ENCODE measurements at places on chromosomes 6 and 20.

- DNase-seq, result peak; percentile 70
Measured at GRCh38 chr20:38418509-38419204, 16.5 kb downstream of the SNHG17 start.

GRCh38 chr6:162385980-162386379 lies 341.6 kb downstream of the PRKN start:
- DNase-seq, result no peak

GRCh38 chr6:126388104-126388598 lies 48.2 kb downstream of the CENPW start:
- peak; percentile 20 for DNase-seq

DNA sequence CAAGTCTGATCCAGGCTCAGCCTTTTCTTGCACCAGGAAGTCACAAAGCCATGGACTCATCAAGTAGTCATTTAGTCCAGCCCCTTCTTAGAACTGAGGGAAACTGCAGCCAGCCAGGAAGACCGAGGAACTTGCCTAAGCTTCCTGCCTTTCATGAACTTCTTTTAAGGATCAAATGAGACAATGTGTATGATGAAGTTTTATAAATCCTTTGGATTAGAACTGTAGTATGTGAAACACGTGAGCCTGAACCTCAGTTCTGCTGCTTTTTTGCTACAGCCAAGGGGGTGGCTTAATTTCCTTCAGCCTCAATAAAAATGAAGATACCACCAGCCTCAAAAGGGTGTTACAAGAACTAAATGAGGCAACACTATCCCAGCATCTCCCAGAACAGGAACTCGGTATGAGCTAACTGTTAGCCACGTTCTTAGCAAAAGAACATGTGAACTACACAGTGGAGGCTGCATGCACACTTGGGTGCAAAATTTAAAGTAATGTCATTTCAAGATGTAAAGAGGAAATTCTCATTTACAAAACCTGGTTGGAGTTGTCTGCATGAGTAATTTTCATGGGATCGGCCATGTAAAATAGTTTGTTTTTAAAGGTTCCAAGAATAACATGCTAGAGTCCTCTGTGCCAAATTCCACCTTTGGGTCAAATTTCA lies 76.0 kb upstream of the TBC1D7 start:
- peak; percentile 51 for DNase-seq

DNA sequence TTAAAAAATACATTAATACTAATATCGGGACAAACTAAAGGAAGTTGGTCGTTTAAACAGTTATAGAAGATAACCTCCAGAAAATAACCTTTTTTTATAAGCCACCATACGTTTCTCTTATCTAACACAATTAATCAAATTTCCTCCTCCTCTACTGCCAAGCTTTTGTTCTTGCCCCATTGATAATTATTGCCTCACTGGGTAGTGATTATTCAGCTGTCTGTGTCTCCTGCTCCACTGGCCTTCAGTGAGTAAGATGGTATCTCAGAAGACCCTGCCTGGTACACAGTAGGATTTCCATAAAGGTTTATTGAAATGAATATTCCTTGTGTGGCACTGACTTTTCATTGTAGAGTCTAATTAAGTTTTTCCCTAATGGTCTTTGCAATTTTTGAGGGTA lies 165.5 kb upstream of the SCGN start:
- DNase-seq, result no peak

DNA sequence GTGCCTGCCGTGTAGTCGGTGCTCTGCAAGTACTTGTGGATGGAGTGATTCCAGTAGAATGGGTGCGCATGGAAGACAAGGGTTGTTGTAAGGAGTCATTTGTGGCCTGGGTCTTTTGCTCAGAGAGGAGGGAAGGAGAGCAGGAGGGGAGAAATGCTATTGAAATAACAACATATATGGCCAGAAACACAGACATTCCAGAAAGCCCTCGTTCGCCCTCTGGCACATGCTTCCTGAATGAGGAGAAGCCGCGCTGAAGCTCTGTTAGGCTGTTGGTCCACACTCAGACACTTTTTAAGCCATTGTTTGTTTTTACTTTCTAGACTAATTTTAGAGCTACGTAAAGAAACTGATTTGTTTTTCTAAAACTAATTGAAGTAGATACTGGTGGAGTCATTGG lies 107.4 kb downstream of the RPP40 start:
- no peak for DNase-seq

GRCh38 chr6:104771258-104771832 lies 88.4 kb downstream of the HACE1 start:
- peak; percentile 50 for DNase-seq

DNA sequence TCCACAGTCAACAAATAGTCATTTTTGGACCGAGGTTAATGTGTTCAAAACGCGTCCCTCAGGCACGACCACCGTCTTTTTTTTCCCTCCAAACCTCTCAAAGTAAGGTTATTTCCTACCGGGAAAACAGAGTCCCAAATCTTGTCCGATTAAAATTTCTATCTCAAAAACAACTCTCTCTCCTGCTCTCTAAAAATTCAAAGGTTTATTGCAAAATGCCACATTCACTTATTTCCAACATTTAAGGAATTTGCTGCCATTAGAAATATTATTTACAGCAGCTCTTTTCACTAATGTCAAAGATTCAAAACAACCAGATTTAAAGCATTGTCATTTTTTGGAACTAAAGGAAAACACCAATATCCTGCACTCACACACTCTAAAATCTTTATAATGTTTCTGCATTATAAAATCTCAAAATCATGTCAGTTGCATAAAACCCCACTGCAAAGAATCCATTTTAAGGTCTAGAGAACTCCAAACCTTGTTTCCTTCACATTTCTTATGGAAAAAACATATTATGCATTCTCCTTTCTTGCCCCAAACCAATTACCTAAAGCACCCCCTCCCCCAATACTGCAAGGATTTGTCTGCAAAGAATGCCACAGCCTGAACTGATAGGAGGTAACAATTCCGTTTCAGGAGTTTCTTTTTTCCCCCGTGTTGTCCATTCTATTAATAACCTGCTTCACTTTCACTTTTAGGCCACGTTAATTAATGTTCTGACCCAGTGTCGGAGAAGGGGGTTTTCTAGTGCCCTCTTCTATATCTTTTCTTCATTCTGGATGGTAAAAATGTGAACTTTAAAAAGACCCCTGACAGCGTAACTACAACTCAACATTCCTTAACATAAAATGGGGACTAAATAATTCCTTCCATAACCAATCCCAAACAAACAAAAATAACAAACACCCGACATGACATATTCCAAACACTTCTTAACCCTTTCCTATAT lies 1.4 kb downstream of the NRN1 start:
- DNase-seq, result no peak

DNA sequence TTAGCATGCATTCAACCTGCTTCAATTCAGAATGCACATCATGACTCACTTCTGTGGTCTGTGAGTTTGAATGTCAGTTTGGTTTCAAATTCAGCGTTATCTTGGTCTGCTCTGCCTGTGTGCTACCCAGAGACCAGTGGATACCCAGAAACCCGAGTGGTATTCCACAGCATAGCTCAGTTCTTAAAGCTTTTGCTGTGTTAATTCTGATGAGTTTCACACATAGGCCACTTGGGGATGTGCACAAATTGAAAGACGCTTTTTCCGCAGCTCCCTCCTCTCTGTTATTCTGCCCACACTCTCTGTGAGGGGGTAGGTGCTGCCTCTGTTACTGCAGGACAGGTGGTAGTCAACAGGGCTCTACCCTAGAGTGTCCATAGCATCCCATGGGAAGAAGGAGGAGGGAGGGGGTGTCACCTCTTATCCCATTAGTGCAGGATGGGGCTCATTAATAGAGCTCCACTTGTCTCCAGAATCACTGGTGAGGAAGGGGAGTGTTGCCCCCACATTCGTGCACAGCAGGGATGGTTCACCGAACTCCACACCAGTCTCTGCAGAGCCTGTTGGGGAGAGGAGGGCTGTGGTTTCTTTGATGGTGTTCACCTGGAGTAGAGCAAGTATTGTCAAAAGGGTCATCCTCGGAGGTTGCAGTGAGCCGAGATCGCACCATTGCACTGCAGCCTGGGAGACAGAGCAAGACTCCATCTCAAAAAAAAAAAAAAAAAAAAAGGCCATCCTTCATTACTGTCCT lies 29.2 kb upstream of the SDCBP2 start:
- peak; percentile 49 for DNase-seq

- no peak for DNase-seq
Measured at GRCh38 chr6:31882344-31882743, 3.5 kb upstream of the SLC44A4 start.

DNA sequence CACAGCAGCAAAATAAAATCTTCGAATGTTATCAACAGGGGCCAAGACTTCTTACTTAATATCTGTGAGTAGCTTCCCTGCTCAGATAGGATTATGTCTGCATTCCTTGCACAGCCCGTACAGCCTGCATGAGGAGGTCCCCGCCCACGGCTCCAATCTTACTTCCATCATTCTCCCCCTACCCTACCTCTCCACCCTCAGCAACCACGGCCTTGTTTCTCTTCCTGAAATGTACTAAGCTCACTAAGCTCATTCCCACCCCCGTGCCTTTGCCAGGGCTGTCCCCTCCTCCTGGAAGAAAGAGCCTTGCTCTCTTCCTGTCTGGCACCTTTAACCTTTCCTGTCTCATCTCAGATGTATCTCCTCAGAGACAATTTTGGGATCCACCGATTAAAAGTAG lies 120.4 kb downstream of the BCAS1 start:
- DNase-seq, result peak; percentile 32

GRCh38 chr6:22132656-22133055 lies 164.2 kb downstream of the PRL start:
- DNase-seq, result no peak

DNA sequence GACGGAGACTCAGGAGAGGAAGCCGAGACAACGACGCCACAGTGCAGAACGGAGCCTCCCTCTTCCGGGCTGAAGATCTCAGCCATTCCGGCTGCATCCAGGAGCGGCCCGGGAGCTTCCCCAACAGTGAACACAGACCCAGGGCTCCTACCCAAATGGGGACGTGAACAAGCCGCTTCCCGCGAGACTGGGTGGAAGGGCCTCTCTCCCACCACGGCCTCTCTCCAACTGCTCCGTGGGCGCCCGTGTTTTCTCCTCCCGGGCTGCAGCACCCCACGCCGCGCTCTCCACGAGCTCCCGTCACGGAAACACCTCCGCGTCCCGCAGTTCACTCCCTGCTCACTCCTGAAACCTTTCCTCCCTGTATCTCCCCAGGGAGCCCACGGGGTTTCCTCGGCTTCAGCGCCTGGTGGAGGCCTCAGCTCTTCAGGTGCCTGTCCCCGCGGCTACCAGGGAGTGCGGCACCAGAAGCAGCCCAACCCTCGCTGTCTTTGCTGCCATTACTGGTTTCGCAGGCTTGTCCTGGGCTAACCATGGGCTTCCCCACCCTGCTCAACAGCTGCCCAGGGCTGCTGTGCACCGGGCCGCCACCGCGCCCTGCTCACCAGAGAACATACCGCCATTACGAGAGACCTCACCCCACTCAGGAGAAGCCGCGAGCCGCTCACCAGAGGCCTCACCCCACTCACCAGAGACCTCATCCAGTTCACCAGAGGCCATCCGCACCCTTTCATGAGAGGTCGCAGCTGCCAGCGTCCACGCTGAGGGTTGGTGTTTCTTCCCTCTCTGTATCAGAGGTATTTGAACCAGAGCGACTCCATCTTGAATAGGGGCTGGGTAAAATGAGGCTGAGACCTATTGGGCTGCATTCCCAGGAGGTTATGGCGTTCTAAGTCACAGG lies 922.8 kb downstream of the QKI start:
- DNase-seq, result no peak

GRCh38 chr20:10602221-10602871 lies 71.5 kb downstream of the JAG1 start:
- DNase-seq, result no peak

GRCh38 chr6:157193443-157193996 lies 129.8 kb downstream of the TMEM242 start:
- no peak for DNase-seq

DNA sequence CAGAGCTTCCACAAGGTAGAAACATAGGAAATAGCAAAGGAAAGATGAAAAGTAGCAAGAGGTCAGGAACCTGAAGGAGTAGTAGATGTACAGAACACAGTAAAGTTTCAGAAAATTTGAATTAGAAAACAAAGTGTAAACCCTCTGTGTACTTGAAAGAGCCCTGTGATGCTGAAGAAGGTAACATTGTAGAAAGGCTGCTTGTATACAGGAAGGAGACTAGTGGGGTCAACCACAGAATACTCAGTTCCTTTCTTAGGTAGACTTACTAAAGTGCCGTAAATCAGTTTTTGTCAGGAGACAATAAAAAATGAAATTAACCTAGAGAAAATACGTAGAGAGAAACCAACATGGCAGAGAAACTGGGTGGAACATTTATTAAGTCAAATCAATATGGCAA lies 149.7 kb downstream of the AIG1 start:
- DNase-seq, result no peak

- no peak for DNase-seq
Measured at GRCh38 chr20:663315-664090, 10.5 kb upstream of the SRXN1 start.

DNA sequence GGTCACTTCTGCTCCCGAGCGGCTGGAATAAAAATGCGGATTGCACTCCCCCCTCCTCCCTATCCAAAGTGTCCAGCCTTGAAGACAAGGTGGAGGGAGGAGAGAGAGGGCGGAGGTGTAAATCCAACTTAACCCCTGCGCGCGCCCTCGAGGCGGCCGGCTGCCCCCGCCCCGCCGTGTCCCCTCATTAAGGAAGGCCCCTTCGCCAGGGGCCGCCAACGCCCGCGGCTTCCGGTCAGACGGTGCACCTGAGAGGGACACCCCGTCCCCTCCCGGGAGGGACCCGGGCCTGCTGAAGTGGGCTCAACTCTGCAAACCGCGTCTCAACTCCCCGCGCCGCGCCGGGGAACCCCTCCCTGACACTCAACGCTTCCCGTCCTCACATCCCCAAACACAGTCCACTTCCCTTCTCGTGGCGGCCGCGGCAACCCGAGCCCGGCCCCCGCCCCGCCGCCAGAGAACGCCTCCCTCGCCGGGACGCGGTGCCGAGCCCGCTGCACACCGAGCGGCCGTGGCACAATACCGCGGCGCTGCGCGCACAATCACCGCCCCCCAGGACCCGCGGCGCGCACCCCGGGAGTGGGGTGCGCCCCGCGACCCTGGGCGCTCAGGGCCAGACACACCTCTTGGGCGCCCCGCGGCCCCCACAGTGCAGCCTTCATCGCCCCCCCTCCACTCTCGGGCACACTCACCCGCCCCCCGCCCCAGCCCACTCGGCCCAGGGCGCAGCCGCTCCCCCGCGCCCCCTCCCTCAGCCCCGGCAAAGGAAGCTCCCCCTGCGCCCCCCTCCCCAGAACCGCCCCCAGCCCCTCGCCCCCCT lies 102.5 kb downstream of the NOL4L start:
- no peak for DNase-seq

GRCh38 chr6:156683821-156684220 lies 93.4 kb upstream of the ARID1B start:
- no peak for DNase-seq

- DNase-seq, result peak; percentile 98
Measured at GRCh38 chr6:139334806-139335446, 39.5 kb downstream of the CITED2 start.

DNA sequence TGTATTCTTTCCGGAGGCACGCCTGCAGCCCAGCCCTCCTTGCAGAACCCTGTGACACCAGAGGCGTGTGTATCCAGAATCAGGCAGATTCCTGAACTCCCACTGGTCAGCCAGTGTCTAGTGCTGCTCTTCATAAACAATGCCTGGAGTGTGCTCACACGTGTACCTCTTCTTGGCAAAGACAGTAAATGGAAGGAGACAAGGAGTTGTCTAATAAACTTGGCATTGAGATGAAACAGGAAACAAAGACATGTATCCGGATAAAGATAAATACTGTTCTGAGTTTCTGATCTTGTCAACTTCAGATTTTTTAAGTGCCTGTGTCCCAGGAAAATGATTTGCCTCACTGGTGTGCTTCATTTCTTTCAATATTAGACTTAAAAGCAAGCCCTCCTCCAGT lies 1.7 kb downstream of the RPS6KA2 start:
- peak; percentile 40 for DNase-seq
